ENCODE measurements at places on chromosomes 3 and 15. TPM values are rescaled to one million over a fixed set of nuclear protein-coding genes. Genes with fewer than 3 reads are reported as not detected.

Gene AGBL1
- total RNA-seq, result not detected

Gene LRRN1
- 2.5 TPM for total RNA-seq

Gene SCAMP5
- total RNA-seq, result 0.59 TPM

Gene USP3
- 178 TPM for total RNA-seq

Gene EEF1AKMT4
- 1.5 TPM for total RNA-seq

Gene GP9
- total RNA-seq, result not detected

Gene CIB2
- total RNA-seq, result 3.8 TPM

Gene SEMA5B
- total RNA-seq, result not detected

Gene RBMS3
- total RNA-seq, result not detected

GRCh38 chr3:151395806-151396205 lies 11.3 kb upstream of the P2RY12 start:
- no peaks in the 10 kb centered on the region for H3K36me3 ChIP-seq
- H3K4me1 ChIP-seq, result peaks cover 9% of the 10 kb centered on the region
- no peak overlapping the region for H3K27ac ChIP-seq
- DNase-seq, result no peak

- peaks cover 3% of the 10 kb centered on the region for H3K36me3 ChIP-seq
- no peaks in the 10 kb centered on the region for H3K27me3 ChIP-seq
- H3K4me1 ChIP-seq, result no peaks in the 10 kb centered on the region
- no peak for DNase-seq
These were observed 27.2 kb upstream of the MUC20 start for GRCh38 chr3:195693428-195694216.

DNA sequence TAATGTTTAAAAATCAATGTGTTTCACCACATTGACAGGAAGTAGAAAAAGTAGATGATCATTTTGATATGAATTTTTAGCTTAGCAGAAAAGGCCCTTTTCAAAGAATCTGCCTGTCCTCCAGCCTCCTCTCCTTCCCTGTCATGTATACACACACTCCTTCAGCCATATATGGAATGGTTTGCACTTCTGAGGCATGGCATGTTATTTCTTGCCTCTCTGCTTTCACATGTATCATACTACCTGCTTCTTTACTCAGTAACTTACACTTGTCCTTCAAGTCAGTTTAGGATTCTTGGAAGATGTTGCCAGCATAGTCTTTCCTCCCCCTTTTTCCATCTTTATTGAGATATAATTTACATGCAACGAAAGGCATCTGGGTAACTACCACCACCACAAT lies 79.0 kb downstream of the REC114 start:
- no peak overlapping the region for H3K27ac ChIP-seq
- no peak overlapping the region for H3K4me3 ChIP-seq
- no peaks in the 10 kb centered on the region for H3K36me3 ChIP-seq
- H3K4me1 ChIP-seq, result no peaks in the 10 kb centered on the region

- peaks cover 94% of the 10 kb centered on the region for H3K4me1 ChIP-seq
- peak overlapping the region; percentile 88 for H3K27ac ChIP-seq
- H3K4me3 ChIP-seq, result no peak overlapping the region
- no peaks in the 10 kb centered on the region for H3K27me3 ChIP-seq
- DNase-seq, result peak; percentile 49
These were observed 12.0 kb upstream of the SEMA4B start for GRCh38 chr15:90188914-90189748.

GRCh38 chr15:74613953-74614743 lies 1.5 kb upstream of the CLK3 start:
- peaks cover 18% of the 10 kb centered on the region for H3K4me1 ChIP-seq
- H3K4me3 ChIP-seq, result peak overlapping the region; percentile 98
- no peaks in the 10 kb centered on the region for H3K27me3 ChIP-seq
- no peaks in the 10 kb centered on the region for H3K36me3 ChIP-seq

GRCh38 chr3:172343117-172343516 lies 105.1 kb downstream of the GHSR start:
- no peaks in the 10 kb centered on the region for H3K36me3 ChIP-seq
- no peak overlapping the region for H3K4me3 ChIP-seq
- no peak overlapping the region for H3K27ac ChIP-seq

DNA sequence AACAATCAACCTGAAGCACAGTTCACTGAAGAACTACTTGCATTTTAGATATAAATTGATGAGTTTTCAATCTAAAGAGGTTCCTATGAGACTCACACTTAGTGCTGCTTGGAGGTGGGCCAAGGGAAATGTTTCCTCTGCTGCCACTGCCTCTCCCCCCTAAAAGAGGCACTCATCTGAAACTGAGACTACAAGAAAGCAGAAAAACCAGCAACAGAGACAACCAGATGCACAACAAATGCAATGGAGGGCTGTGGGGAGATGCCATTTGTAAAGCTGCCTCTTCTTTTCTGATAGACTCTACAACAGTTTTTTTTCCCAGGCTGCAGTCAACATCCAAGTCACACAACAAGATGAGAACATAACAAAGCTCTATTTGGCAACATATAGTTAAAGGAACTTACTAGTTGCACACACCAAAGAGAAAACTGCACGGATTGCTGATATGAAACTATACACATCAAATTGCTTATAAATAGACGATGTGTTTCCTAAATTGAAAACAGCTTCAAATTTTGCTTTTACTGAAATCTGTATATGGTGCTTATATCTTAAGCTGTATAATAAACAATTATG lies 11.0 kb downstream of the TSPAN3 start:
- H3K27ac ChIP-seq, result peak overlapping the region; percentile 11
- no peaks in the 10 kb centered on the region for H3K27me3 ChIP-seq
- no peak overlapping the region for H3K4me3 ChIP-seq
- peaks cover 80% of the 10 kb centered on the region for H3K4me1 ChIP-seq
- peaks cover 37% of the 10 kb centered on the region for H3K36me3 ChIP-seq
- DNase-seq, result peak; percentile 27

GRCh38 chr15:69493406-69493805 lies 40.8 kb downstream of the RPLP1 start:
- H3K27me3 ChIP-seq, result no peaks in the 10 kb centered on the region
- no peak for DNase-seq
- H3K4me1 ChIP-seq, result no peaks in the 10 kb centered on the region

- no peak overlapping the region for H3K4me3 ChIP-seq
- no peaks in the 10 kb centered on the region for H3K27me3 ChIP-seq
- H3K27ac ChIP-seq, result no peak overlapping the region
- no peaks in the 10 kb centered on the region for H3K36me3 ChIP-seq
- no peak for DNase-seq
These were observed 154.3 kb upstream of the RORA start for GRCh38 chr15:61383421-61383820.

DNA sequence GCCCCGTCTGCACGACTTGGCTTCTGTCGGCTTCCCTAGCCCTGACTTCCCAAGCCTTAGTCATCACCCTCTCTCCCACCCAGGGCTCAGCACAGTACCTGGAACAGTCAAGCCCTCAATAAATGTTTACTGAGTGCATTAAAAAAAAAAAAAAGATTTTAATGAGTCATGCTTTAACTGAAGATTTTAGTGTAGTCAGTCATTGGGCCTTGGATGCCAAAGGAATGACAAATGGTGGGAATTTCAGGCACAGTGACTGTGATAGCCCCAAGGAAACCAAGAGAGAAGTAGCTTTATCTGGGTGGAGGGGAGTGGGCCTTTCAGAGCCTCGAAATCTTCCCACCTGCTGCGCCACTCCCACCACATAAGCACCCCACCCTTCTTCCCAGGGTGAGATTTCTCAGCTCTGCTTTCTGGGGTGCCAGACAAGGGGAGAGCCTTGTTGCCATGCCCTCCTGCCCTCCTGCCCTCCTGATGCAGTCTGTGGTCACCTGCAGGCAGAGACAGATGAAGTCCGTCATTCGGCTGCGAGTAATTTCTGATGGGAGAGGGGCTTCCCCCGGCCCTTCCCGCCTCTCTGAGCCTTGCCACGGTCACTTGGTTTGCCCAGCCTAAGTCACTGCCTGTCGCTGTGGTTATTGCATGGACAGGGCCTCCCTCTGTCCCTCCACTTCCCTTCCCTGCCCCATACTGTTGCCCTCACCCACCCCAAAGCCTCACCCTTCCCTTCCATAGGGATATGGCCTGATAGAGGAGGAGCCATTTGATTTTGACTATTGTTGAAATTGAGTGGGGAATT lies 41.8 kb downstream of the SMAD3 start:
- no peak overlapping the region for H3K4me3 ChIP-seq
- H3K27me3 ChIP-seq, result no peaks in the 10 kb centered on the region
- H3K27ac ChIP-seq, result no peak overlapping the region
- H3K36me3 ChIP-seq, result peaks cover 26% of the 10 kb centered on the region
- H3K4me1 ChIP-seq, result peaks cover 89% of the 10 kb centered on the region

Measured in B cell (primary cell).